ENCODE measurements at places on chromosomes 5 and 9.

GRCh38 chr9:90916147-90916734 is 114.6 kb downstream of the SYK start:
- DNase-seq, result no peak

DNA sequence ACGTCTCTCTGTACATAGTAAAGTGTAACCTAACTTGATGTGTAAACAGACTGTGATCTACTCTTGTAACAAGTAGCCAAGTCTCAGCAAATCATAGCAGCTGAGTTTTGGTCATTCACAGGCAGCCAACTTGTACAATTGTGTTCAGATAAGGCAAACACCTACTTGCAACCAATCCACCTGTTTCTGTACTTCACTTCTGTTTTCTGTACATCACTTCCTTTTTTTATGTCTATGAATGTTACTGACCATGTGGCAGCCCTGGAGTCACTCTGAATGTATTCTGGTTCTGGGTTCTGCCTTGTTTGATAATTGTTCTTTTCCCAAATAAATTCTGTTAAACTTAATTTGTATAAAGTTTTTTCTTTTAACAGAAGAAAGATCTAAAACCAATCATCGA is 26.0 kb downstream of the RLN2 start:
- no peak for DNase-seq

DNA sequence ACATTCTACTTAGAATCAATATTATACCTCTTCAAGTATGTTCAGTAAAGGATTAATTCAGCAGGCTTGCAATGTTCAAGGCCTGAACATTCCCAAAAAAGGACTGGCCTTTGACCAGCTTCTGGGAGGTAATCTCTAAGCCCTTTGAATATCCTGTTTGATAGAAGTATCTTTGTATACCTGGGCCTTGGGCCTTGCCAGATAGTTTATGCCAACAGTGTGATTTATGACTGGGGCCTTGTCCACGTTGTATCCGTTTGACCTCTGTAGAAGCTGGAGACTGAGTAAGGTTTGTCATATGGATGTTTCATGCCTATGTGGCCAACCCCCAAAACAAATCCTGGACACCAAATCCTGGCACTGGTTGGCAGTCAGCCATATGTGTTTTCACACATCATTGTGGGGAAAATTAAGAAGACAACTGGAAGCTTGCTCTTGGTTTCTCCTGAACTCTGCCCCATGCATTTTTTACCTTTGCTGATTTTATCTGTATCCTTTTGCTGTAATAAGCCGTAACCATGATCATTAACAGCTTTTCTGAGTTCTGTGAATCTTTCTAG is 92.1 kb downstream of the RMI1 start:
- no peak for DNase-seq

GRCh38 chr5:94240596-94240992 is 377.8 kb downstream of the KIAA0825 start:
- DNase-seq, result no peak

- DNase-seq, result no peak
Observed at GRCh38 chr5:150989695-150990094, 30.7 kb upstream of the GPX3 start.

GRCh38 chr5:172436879-172437369 is 17.4 kb downstream of the SH3PXD2B start:
- DNase-seq, result peak; percentile 51

GRCh38 chr5:163384669-163385068 is 52.7 kb upstream of the CCNG1 start:
- DNase-seq, result no peak

DNA sequence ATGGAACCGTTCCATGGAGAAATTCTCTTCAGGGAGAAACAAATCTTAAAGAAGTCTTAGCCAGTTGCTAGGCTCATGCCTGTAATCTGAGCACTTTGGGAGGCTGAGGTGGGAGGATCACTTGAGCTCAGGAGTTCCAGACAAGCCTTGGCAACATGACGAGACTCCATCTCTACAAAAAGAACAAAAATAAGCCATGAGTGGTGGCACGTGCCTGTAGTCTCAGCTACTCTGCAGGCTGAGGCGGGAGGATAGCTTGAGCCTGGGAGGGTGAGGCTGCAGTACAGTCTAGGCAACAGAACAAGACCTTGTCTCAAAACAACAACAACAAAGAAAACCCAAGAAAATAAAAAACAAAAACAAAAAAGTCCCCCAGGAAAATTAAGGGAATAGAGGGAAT is 8.2 kb downstream of the HSPB3 start:
- no peak for DNase-seq

- no peak for DNase-seq
Observed at GRCh38 chr5:54230936-54231685, 79.3 kb downstream of the ARL15 start.

- DNase-seq, result no peak
Observed at GRCh38 chr5:150298701-150299451, 3.8 kb downstream of the ARSI start.

- no peak for DNase-seq
Observed at GRCh38 chr9:120324996-120325642, 254.8 kb downstream of the CDK5RAP2 start.

DNA sequence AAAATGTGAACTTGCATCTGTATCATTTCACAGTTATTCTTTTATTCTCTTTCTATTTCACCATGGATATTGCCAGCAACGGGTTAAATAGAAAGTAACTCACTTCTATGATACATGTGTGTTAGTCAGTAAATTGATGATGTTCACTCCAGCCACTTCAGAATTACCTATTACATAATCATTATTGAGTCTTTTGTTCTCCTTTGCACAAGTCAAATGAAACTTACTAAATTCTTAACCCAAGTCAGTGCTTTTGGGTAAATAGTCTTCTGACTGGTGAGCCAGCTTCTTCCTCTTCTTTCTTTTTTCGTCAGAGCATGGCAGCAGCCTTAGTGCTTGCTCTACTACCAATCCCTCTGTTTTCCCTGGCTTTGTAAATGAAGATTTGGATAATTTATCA is 344.3 kb downstream of the RAB3C start:
- no peak for DNase-seq

GRCh38 chr5:102532123-102532522 is 33.3 kb upstream of the SLCO6A1 start:
- peak; percentile 79 for DNase-seq

GRCh38 chr5:156237361-156237760 is 89.6 kb upstream of the SGCD start:
- DNase-seq, result no peak

GRCh38 chr5:125685771-125686170 is 737.4 kb upstream of the GRAMD2B start:
- no peak for DNase-seq

GRCh38 chr9:121915304-121915625 is 177.8 kb downstream of the TTLL11 start:
- DNase-seq, result no peak

DNA sequence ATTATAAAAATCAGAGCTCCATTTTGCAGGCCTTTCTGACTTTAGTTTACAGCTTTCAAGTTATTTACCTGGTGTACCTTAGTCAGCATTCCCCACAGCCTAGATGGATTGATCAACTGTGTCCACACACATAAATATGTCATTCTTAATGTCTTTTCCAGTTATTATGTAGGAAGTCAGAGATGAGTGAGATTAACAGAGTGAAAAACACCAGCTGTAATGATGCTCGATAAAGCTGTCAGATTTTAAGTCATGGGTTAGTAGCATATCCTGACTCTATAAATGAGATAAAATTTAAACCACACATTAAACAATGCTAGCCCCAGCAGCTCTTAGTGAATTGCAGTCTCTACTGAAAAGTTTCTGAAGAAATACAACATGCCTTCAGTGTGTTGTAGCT is 48.9 kb downstream of the NUDT12 start:
- DNase-seq, result no peak

DNA sequence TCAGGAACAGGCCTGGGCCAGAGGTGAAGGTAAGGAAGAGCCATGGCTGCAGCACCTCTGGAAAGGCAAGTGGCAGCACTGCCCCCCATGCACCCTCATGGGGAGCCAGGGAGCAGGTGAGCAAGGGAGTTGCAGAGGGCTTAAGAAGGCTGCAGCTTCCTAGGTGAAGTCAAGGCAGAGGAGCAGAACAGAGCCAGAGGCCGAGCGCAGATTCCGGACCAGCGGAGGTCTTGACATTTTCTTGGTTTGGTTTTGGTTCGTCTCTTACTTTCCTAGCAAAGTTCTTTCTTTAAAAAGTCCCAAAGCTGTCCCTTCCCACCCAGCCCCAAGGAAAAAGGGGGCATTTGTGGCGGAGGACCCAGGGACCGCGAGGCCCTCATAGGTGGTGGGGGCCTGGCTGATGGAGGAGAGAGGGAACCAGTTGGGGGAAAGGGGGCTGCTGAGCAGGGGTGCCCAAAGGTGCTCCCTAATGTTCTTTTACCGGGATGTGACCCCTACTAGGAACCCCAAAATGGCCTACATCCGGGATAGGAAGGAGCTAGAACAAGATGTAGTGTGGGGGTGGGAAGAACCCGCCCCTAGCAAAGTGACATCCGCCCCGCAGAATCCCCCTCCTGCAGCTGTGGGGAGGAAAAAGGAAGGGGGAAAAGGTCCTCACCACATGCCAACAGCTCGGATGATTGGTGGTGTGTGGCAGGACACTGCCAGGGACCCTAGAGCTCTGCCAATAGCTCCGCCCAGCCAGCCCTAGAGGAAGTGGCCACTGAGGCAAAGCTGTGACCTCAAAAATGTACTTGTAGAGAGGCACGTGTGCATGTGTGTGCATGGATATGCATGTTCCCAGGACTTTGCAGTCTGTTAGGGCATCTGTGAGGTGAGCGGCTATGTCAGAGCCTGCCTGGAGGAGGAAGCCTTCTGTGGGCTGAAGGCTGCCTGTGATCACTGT is 914 bp upstream of the CD72 start:
- no peak for DNase-seq

DNA sequence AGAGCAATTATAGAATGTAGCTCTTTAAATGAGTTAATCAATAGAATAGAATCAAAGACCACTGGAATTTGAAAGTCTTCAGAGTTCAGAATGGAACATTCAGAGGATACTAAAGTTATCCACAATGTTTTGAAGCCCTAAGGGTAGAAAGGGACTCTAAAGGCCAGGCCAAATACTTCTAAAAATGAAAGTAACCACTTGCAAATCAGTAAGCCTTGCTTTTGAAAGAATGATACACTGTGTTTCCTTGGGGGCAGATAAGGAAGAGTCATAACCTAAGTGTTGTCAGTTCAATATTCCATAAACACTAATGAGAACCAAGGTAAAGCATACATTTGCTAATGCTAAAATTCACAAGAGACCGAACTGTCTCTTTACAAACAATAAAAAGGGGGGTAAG is 813.5 kb downstream of the PTPRD start:
- DNase-seq, result no peak

GRCh38 chr9:116144038-116144437 is 9.6 kb upstream of the PAPPA start:
- no peak for DNase-seq

DNA sequence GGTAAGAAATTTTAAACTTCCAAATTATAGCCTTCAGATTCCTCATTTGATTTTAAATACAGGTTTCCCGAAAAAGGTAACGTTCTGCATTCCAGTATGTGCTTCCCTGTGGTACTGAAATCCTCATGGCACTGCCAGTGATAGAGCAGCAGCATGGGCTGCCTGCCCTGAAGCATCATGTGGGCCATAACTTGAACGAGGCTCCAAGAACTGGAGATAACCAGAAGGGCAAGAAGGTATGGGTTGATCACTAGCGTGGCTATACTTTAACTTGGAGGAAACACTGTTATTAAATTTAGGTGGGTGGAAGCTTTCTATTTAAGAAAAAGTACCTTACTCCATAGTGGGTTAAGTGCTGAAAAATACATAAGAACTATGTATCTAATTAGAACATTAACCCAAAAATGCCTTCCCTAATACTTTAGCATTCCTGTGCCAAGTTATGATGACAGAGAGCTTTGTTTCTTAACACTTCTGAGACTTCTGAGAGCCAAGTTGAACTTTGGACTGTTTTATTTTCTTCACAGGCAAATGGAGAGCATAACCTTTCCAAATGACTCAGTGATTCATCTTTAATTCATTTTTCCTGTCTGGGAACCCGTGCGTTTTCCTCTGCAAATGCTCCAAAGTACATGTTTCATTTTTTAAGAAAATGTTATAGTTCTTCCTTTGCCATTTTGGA is 191.5 kb upstream of the GNA14 start:
- no peak for DNase-seq

DNA sequence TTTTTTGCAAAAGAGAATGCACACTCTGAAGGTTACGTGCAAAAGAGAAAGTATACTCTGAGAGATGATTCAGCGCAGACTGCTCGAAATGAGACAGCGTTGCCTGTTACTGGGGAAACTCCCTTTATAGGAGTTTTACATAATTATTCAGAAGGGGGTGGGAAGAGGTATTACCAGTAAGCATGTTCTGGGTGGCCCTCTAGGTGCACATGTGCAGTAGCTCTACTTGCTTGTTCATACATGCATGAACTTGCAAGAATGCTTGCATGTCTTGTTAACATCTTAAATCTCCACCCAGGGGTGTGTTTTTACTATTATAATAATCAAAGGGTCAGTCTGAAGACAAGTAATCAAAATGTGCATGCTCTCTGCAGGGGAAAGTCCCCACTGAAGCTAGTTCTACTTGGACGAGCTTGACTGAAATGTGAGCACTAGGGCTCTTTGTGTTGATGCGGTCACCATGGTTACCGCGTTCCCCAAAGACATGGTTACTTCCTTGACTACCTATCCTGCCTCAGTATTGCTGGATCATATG is 75.5 kb downstream of the SGCD start:
- DNase-seq, result no peak

GRCh38 chr9:36911601-36912412 is 122.3 kb downstream of the PAX5 start:
- DNase-seq, result no peak

GRCh38 chr5:10116594-10116993 is 133.1 kb downstream of the ATPSCKMT start:
- no peak for DNase-seq

DNA sequence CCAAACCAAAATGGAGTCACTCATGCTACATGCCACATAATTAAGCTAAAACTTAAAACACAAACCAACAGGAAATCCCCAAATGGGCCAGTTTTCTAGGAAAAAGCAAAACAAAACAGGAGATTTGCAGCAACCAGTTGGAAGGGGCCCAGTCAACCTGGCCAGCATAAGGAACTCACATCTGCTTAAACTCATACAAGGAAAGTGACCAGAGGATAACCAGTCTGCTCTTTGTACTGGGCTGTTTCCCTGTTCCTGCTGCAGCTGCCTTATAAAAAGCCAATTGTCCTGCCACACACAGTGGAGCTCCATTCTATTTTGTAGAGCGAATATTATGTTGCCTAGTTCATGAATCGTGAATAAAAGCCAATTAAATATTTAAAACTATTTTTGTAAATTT is 29.5 kb upstream of the PTPDC1 start:
- no peak for DNase-seq

DNA sequence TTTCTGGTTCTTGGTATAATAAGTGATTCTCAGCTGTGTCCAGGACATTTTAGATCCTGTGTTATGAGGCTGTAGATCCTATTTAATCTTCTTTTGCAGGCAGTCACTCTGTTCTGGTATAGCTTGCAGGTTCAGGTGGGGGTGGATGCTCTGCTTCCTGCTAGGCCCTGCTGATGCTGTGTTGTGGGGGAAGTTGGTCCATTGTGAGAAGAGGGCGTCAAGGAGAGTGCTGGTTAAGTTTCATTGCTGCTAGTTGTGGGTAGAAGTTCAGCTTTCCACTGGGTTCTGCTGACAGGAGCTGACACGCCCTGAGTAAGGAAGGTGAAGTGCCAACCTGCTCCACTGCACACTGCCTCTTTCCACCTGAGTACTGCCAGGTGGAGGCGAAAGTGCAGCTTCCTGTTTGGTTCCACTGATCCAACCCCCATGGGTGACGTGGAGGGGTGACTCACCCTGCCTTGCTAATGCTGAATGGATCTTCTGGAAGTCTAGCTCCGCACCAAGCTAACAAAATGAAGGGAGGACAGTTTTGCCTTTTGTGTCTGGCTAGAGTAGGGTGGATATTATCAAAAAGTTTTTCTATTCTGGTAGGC is 16.3 kb downstream of the NMRK1 start:
- no peak for DNase-seq
